G401 (cell line): ENCODE measurements at places on chromosomes 4 and X.

DNA sequence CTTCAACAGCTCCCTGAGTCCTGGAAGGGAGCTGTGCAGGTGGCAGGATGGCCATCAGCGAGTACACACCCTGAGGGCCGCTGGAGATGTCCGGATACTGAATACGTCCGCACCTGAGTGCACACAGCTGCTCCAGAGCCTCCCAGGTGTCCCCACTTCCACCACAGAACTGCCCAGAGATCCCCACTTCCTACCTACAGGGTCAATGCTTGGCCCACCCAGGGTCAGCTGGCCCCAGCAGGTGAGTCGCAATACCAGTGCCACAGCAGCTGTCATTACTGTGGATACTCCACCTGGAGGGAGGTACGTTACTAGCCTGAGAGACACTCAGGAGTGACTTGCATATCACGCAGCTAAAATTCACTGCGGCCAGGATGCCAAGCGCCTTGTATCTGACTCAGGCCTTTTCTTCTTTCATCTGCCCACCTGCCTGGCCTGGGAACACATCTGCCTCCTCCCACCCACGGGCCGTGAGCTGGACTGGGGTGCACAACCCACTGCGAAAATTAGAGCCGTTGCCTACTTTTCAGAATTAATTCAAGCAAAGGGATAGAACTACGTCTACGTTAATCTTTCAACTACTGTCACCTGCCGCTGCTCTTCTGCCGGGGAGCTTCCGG, 9.4 kb downstream of the C4orf50 start:
- no peak for DNase-seq

DNA sequence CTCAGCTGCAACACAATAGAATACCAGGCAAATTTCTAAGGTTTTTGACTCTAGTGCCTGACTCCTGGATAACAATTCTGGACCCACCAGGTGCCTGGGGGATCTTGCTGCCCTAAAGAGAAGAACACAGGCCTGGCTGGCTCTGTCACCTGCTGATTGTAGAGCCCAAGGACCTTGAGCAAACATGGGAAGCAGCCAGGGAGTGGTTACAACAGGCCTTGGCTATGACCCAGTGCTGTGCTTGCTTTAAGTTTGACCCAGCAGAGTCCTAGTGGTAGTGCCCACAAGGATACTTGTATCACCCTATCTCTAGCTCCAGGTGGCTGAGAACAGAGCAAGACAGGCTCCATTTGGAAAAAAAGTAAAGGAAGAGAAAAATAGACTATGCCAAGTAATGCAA, 176.8 kb upstream of the DCAF12L2 start:
- DNase-seq: no peak

DNA sequence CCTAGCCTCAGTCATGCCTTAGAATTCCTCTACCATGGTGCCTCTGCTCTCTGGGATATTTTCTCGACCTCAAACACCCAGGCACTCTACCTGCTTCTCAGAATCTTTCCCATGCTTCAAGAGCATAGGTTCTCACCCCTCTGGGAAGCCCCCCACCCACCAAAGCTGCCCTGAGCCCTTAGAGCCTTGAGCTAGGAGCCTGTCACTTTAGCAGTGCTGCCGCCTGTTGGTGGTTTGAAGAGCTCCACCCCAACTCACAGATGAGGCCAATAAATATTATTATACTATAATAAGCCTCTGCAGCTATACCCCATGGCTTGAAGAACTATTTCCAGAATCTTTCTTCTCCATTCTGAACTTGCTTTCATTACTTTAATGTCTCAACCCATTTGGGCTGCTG, 109.7 kb downstream of the RTL5 start:
- no peak for DNase-seq

DNA sequence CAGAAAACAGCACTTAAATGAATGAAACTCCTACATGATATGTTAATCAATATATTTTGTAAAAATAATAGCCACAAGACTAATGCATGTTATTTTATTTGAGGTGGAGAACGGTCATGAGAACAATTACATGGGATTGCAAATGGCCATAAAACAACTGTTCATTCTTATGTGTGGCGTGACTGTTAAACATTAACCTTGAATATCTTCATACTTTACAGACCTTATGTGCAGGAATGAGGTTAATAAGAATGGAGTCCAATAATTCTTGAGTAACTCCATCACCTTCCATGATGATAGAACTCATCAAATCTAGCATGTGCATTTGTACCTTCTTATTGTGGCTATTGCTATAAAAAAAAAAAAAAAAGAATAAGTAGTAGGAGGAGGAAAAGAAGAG, 55.3 kb downstream of the PDS5A start:
- DNase-seq: no peak
